ENCODE measurements at places on chromosomes 5 and 9.

DNA sequence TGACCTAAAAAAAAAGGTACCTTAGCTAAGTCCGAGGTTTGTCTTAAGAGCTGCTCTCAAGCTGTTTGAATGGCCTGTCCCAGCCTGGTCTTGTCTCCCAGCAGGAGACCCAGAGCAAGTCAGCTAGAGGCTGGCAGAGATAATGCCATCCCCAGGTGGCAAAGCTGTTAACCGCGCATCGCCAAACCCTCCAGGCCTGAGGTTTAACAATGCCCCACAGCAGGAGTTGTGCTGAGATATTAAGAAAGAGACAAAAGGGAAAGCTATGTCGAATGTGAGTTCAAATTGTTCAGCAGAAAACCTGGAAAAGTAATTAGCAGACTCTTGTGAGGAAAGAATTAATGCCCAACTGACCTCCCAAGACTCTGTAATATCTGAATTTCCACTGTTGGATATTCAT lies 187.1 kb downstream of the FSTL4 start:
- DNase-seq: no peak

DNA sequence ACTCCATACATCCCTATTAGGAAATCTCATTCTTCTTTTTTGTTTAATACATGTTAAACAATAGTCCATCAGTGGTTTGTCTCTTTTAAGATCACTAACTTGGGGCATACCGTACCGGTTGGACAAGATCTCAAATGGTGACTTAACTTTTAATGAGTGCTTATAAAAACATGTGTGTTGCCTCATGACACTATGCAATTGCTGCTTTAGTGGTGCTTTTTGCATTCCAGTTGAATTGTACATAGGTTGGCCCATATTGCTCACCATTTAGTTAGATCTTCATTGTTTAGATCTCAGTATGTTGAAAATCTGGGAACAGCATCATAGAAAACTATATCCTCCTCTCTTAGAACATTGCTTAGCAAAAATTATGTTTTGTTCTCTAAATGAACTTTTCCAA lies 17.8 kb downstream of the C9orf85 start:
- no peak for DNase-seq

DNA sequence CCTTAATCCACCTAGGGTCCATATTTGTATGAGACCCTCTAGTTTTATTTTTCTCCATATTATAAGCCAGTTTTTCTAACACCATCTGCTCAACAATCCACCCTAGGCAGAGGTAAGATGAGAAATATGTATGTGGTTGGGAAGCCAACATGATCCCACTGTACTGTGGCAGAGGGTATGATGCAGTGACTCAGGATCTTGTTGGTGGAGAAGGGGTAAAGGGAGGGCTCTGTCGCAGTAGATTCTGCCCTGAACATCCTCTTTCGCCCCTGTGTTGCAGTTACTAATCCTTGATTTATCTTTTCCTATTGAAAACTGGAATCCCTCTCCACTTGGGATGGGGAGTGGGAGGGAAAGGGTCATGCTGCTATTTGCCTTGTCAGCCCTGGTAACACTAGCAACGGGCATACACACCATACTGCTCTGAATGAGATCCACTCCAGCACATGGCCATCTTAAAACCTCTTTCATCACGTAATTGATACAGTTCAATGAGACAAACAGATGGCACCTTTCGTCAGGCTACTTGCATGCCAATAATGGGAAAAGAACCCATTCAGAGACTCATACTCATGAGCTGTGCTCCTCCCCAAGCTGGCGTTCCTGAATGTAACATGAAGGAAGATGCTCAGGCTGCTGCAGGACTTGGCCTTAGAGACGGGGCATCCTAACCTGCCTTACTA lies 63.0 kb downstream of the ADAMTS12 start:
- DNase-seq: no peak

GRCh38 chr9:136448655-136449054 lies 9.0 kb upstream of the INPP5E start:
- DNase-seq: no peak

DNA sequence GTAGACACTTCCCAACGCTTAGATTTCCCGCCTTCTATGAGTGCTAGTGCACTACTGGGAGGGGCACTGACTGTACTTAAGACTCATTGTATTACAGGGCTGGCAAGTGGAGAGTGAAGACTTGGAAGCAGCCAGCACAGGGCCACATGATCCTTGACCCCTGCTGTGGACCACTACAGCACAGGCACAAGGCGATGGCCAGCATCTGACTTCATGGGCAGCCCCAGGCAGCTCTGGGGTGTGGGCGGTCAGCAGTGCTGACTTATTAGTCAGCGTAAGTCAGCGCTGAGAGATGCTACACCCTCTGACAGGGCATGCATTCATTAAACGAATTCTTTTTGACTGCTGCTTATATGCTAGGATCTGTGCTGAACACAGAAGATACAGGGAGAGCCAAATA lies 9.3 kb downstream of the SLC46A2 start:
- DNase-seq: no peak

DNA sequence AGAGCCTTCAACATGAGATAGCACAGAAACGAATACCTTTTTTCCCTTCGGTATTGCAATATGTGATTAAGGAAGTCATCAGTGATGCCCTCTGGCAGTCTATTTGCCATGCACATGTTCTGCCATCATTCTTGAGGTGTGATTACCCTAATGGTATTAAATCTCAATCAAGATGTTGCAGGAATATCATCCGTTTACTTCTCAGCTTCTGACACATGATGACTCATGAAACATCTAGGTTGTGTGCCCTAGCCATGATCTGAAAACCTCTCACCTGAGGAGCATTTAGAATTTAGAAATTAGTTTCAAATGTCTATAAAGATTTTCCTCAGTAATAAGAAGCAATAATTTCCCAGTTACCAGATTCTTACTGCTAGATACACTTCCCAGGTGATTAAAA lies 209.1 kb downstream of the ADGRV1 start:
- no peak for DNase-seq

DNA sequence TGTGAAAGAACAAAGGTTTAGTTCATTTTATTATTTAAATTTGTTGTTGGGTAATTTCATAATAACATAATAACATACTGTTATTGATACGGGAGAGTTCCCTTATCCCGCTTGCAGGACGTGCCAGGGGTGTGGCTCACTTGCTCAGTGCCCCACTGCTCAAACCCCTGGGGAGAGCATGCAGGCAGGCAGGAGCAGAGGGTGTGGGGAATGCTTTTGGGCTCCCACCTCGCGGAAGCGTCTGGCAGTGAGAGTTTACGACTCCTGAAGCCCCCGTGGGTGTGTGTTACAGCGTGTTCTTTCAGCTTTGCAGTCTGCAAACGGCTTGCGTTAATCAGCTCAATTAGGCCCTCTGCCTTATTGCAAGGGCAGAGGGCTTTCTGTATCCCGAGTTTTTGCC lies 675.9 kb downstream of the SEMA5A start:
- no peak for DNase-seq

DNA sequence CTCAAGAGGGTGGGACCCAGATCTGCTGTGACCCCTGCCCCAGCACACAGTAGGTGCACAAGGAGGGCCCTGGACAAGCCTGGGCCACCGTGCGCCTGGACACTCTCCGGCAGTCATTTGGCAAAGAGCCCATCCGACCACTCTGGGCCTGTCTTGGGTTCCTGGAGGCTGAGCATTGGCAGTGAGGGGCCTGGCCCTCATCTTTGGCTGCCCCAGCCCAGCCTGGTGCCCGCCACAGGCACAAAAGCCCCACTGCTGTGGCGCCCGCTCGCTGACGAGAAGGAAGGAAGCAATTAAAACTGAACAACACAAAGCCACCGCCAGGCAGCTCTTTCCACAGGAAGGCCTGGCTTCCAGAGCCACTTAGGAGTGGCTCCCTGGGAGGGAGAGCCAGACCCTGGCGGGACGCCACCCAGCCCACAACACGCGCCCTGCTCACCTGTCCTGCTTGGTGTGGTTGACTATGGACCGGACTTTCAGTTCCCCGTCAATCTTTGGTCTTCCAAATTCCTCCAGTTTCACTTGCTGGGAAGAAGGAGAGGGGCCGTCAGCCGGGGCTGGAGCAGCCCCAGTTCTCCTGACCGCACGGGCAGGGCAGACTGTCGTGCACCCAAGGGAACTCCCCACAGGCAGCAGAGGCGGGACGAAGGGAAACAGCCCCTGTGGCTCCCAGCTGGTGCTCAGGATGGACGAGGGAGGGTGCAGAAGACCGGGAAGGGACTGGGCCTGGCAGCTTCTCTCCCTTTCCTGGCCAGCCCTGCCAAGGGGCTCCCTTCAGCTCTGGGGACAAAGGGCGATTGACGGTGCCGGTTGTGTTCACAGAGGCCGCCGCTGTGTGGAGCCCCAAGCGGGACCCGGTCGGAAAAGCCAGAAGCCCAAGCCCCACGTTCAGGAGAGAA lies 50.9 kb upstream of the SARDH start:
- DNase-seq: no peak

DNA sequence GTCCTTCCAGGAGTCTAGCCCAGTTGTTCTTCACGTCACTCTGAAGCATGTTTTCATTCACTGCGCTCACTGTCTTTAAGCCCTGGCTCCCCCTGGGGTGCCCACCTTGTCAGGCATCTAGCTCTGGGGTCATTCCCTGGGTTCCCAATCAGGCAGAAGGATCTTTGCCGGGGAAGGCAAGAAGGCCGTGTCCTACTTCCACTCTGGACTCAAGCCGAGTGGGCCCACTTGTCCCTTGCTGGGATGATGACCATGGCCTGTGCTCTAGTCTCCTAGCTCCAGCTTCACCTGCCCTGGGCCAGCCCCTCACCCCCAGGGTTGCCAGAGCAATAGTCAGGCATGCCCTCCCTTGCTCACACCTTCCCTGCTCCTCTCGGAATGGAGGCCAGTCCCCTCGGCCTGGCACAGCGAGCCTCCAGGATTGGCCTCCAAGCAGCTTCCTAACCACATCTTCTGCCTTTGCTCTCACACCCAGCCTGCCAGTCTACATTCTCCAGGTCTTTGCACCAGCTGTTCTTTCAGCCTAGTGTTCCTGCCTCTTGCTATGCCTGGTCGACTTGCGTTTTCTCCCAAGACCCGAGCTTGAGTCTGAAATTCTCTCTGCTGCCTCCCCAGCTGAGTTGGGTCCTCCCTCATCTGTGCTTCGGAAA lies 32.2 kb upstream of the PSD2 start:
- no peak for DNase-seq

- no peak for DNase-seq
These were observed 29.4 kb downstream of the RHOBTB3 start for GRCh38 chr5:95760273-95761191.

DNA sequence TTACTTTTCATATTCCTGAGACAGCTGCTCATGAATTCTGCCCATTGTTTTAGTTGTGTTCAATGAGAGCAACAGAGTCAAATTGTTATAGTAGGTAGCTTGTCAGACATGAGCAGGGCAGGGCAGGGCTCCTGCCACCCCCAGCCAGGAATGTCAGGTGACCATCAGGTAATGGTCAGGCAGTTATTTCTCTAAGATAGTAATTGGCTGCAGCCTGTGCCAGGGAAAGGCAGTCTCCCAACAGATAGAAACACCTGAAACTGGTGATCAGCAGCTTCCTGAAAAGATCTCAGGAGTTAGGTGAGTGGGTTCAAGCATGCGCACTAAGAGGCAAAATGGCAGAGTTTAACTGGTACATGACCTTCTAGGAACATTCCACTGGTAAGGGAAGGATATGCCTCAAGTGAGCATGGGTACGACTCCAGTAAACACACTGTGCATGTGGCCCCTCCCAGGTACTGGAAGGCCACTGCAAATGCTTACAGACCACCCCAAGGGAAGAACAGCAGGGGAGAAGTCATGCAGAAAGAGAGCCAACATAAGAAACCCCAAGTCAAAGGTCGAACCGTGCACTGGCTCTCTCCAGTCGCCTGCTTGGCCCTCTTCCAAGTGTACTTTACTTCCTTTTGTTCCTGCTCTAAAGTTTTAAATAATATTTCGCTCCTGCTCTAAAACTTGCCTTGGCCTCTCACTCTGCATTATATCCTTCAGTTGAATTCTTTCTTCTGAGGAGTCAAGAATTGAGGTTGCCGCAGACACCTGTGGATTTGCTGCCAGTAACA lies 25.1 kb downstream of the CARTPT start:
- DNase-seq: no peak
